Stimulated activated CD8-positive, alpha-beta memory T cell treated with anti-CD3 and anti-CD28 coated beads, Interleukin-2, amount 100 ng/mL, for 1 hour (primary cell): ENCODE measurements at places on chromosomes 4 and X.

DNA sequence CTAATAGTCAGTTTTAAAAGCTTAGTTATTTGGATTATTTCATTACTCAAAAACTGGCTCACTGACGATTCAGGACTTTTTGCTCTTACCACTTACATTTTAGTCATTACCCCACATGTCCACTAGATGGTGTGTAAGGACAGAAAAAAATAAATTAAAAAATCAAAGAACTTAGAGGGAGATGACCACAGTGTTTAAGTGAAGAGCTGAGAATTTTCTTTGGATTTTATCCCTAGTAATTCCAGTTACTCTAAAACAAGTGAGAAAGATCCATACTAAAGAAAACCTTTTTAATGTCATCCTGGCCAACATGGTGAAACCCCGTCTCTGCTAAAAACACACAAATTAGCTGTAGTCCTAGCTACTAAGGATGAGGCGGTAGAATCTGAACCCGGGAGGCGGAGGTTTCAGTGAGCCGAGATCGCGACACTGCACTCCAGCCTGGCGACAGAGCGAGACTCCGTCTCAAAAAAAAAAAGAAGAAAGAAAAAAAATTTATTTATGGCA is 26.4 kb upstream of the TMPRSS11B start:
- no peak for DNase-seq

GRCh38 chr4:112845386-112845785 is 204.1 kb upstream of the ANK2 start:
- no peak for DNase-seq

- DNase-seq, result no peak
Measured at GRCh38 chrX:122252454-122252853, 931.6 kb upstream of the GRIA3 start.

DNA sequence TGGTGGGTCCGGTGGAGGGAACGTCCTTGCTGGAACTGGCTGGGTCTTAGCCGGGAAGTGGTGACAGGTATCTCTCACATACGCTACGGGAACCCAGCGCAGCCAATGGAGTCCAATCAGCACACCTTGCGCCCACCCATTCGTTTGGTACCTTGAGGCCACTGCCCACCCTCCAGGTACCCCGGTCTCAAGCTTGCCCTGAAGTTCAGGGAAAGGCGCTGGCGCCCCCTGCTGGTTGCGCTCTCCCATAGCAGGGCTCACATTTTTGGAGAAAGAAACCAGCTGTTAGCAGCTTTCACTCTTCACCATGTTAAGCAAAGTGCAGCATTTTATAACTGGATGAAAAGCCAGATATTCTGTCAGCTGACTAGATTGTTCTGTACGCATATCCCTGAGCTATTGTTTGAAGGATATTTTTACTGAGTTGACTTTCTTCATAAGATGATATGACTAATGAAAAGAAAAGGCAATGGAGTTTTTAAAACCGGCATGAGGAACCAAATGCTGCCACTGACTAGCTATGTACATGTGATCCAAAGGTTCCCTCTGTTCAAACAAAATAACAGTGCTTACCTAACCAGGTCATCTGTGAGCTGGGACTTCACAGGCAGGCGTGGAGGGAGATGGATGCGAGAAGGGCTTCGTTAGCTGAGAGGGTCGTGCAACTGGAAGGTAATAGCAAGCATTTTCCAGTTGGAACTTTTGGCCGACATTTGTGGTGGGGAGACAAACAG is 43.7 kb downstream of the OTOP1 start:
- DNase-seq, result no peak

GRCh38 chrX:133468051-133468450 is 52.8 kb upstream of the GPC4 start:
- DNase-seq, result no peak
